ENCODE measurements at places on chromosomes 5 and 9.

DNA sequence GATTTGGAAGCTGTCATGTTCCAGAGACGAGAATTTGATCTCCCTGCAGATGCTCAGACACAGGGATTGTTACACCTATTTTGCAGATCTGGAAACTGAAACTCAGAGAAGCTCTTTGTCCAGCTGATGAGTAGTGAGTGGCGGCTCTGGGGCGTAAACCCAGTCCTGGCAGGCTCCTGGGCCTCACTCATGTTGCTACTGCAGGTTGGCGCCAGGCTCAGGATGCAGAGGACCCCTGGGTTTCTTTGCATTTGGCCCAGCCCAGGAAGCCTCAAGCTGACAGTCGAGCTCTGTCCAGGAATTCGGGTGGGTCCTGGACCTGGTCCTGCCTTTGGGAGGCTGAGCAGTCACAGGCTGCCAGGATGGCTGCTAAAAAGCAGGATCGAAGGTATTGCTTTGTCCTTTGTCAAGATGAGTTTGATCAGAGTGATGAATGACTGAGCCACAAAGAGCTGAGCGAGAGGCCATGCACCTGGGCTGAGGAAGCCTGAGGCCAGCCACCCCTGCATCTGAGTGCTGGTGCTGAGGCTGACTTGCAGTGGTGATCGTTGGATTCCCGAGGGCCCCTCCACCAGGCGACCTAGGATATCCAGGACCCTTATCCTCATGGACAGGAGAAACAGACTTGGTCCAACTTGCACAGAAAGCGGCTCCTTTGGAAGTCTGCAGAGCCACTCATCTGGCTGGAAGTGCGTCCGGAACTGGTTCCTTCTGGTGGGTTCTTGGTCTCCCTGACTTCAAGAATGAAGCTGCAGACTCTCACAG is 8.3 kb upstream of the RNF130 start:
- no peak for DNase-seq

DNA sequence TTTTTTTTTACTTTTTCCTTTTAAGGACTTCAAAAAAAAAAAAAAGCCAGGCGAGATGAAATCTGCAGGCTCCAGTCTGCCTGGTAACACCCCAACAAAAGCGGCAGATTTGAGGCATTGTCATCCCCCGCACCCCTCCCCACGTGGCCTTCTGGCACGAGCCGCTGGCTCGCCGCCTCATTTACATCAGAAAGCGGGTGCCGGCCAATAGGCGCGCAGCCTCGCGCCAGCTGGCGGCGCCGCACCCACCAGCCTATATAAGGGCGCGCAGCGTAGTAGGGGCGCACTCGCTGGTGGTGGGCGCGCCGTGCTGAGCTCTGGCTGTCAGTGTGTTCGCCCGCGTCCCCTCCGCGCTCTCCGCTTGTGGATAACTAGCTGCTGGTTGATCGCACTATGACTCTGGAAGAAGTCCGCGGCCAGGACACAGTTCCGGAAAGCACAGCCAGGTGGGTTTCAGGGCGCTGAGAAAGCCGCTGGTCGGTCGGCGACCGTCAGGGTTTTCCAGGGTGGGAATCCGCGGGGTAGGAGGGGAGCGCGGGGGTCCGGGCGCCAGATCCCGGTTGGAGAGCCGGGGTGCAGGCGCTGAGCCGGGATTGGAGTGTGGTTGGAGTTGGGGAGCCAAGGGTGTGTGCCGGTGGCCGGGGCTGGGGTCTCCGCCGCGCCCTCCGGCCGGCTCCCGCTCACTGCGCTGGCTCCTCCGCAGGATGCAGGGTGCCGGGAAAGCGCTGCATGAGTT is at the start of gene GADD45G:
Gene GADD45G, plus strand, starts transcription at position 284 of the 736 bp plus-strand sequence. Its CDS starts 110 bp downstream, at position 394.
- peak; percentile 95 for DNase-seq

GRCh38 chr9:114307899-114308267 is 15.0 kb upstream of the ORM1 start:
- no peak for DNase-seq

DNA sequence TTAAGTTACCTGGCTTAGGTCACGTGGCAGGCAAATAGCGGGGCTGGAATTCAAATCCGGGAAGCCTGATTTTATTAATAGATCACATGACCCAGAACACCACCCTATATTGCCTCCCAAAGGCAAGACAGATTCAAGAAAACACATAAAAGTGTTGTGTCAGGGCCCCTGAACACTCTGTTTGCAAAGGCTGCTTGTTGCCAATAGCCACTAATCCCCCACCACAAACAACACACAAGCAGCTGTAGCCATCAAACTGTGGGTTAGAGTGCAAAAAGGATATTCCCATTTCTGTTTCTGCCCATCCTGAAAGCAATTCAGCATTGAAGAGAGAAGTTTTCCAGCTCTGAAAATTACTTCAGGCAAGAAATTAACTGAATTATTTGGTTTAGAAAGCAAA is 358.9 kb upstream of the RFX3 start:
- DNase-seq, result no peak

- DNase-seq, result no peak
Measured at GRCh38 chr5:157665467-157666070, 5.8 kb upstream of the C5orf52 start.

- no peak for DNase-seq
Measured at GRCh38 chr5:96997265-96997859, 61.5 kb downstream of the LNPEP start.

DNA sequence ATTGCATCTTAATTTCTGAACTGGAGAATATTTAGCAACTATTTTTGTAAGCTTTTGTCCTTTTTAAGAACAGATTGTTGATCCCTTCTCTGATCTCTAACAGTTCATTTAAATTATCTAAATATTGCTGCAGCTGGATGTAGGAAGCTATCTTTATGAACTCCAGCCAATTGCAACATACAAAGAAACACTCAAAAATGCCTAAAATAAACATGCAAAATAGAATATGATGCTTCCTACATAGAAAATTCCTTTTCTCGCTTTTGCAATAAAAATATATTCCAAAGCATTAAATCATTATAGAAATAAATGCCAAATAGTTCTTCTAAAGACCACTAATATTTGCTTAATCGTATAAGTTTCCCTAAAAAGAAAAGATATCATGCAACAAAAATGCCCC is 218.6 kb downstream of the LURAP1L start:
- DNase-seq, result no peak

DNA sequence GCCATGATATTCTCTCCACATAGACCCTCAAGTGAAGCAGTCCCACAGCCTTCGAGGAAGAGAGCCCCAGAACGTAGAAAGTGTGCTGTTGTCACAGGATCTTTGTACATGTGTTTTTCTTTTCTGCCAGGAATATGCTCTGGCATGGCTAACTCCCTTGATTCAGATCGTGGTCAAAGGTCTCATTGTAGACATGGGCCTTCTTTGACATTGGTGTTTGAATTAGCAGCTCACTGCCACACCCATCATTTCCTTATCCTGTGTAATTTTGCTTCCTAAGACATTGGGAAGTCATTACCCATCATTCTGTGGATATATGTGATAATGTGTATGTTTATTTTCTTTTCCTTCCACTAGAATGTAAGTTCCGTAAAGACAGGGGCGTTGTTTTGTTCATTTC is 25.5 kb downstream of the MTRR start:
- no peak for DNase-seq

GRCh38 chr9:81814794-81815464 is 113.3 kb upstream of the SPATA31D4 start:
- no peak for DNase-seq

DNA sequence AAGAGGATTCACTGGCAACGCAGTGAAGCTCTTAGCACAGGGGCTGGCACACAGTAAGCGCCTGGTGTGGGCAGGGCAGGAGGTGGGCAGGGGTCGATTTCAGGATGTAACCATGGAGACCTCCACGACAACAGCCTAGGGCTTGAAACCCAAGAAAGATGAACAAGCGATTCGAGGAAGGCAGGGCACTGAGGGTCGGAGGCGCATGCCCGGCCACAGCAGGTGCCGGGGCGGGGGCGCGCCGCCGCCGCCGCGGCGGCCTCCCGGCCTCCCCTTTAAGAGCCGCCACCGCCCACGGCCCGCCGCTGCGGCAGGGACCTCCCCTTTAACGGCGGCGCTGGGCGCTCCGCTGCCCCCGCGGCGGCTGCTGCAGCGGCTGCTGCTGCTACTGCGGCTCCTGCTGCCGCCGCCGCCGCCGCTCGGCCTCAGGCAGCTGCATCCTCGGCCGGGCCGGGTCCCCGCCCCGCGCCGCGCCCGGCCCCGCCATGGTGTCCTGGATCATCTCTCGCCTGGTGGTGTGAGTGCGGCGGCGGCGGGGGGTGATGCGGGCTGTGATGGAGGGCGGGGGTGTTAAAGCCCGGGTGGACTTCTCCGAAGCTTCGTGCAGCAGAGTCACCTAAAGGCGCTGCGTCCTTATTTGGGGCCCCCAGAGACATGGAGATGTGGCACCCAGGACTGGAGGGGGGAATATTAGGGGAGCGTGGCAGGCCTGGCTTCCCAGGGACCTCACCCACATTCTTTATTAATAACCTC is at the start of gene REEP2:
Gene REEP2, plus strand, starts transcription at position 334 of the 753 bp plus-strand sequence. Its CDS starts 152 bp downstream, at position 486.
- peak; percentile 88 for DNase-seq

DNA sequence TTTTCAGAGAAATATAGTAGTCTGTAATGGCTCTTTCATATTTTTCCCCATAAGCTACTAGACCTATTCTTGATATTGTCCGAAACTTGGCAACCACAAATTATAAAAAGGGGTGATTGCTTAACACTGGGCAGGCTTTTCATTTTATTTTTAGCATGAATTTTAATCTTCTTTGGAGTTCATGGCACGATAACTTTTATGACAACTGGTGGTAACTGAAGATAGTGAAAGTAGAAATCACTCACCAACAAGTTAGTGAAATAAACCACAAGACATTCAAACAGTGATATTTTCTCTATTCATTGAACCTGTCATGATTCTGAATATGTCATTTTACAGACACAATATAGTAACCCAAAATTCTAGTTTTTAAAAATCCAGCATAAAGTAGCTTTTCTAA is 213.9 kb downstream of the PRDM9 start:
- no peak for DNase-seq

DNA sequence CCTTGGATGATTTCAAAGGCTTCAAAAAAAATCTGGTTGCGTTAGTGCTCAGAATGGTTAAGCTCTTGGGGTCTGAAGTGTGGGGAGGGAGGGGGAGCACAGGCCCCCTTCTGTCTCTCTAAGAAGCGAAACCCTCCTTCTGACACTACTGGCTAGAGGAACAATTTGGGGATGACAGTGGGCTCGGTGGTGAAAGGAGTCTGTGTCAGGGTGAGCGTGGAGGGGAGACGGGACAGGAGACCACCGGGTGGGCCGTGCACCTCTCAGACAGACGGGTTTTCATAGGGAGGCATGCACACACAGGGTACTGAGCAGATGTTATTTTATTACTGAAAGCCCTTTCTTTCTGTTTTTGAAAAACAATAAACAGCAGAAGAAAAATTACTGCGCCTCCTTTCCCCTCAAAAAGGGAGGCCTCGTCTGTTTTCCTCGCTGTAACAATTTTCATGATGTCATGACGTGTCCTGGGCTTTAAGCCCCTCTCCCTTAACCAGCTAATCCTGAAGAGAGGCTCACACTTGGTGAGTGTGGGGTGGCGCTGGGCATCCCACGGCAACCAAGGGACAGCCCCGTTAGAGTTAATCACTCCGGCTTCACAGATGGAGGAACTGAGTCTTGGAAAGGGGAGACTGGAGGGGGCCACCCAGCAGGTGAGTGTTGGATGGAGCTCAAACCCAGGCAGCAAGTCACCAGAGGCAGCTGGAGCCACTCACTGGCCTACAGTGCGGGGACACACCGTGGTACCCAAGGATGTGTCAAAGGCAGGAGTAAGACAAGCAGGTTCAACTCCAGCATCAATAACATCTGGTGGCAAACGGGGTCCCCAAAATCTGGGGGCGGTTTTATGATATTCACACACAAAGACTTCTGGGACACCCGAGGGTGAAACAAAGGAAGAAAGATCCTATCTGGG is 53.4 kb downstream of the PTCH1 start:
- no peak for DNase-seq
